Gastroesophageal sphincter (tissue), 4 donors: ENCODE measurements at places on chromosomes 12 and 14. TPM values are rescaled to one million over a fixed set of nuclear protein-coding genes. Genes with fewer than 3 reads are reported as not detected.
A peak's percentile ranks its signal among the peaks of the same experiment; 100 is the strongest.

IAPP gene
- not detected for total RNA-seq

DNAH10 gene
- not detected for total RNA-seq

COX8C gene
- total RNA-seq: not detected

DDX11 gene
- 6.9 TPM for total RNA-seq

NTF3 gene
- 0.87 TPM for total RNA-seq

HOXC6 gene
- not detected for total RNA-seq

STAB2 gene
- not detected for total RNA-seq

MYH6 gene
- total RNA-seq: not detected

PIWIL1 gene
- total RNA-seq: not detected

DNA sequence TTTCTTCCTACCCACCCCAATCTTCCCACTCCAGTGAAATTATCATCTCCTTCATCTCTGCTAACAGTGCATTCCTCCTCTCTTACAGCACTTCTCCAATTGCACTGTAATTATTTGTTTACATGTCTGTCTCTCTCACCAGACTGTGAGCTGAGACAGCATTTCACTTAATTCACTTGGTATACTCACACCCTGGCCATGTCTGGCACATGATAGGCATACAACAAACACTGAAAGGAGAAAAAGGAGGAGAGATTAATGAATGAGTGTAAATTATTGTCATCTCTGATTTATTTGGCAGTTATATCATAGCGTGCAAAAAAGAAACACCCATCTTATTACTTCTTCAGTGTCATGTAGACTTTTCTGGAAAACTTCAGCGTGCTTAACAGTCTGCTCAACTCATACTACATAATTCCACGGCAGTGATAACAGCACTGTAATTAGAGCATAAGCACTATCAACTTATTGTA lies 452.3 kb downstream of the ADAMTS20 start:
- no peak for ATAC-seq

DNA sequence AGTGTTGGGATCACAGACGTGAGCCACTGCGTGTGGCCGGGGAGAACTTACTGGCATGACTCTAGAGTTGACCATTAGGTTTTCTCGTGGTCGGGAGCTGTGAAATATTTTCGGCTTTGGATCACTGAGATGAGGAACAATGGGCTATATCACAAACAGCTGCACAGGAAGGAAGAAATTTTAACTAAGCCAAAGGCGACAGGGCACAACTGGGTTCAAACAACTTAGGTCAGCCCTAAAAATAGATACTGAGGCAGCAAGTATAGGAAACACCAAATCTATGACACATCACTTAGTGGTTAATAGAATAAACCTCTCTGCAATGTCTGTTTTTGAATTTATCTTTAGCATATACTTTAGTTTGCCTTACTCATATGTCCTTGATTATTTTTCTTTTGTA lies 162.9 kb downstream of the LRIG3 start:
- no peak for ATAC-seq

DNA sequence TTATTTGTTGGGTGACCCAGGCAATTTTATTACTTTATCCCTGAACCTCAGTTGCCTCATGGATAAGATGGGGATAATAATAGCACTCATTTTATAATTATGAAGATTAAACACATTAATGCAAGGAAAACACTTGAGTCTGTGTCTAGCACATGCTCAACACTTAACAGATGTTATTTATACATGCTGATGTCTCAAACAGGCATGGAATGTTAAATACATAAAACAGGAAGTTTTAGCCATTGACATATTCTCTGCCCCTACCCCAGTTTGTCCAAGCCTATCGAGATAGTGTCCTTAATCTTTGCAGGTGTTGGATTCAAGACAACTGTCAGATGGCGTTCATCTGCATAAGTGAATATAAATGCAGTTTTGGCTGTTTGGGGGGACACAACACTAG lies 109.8 kb downstream of the SCAF11 start:
- ATAC-seq: no peak

DNA sequence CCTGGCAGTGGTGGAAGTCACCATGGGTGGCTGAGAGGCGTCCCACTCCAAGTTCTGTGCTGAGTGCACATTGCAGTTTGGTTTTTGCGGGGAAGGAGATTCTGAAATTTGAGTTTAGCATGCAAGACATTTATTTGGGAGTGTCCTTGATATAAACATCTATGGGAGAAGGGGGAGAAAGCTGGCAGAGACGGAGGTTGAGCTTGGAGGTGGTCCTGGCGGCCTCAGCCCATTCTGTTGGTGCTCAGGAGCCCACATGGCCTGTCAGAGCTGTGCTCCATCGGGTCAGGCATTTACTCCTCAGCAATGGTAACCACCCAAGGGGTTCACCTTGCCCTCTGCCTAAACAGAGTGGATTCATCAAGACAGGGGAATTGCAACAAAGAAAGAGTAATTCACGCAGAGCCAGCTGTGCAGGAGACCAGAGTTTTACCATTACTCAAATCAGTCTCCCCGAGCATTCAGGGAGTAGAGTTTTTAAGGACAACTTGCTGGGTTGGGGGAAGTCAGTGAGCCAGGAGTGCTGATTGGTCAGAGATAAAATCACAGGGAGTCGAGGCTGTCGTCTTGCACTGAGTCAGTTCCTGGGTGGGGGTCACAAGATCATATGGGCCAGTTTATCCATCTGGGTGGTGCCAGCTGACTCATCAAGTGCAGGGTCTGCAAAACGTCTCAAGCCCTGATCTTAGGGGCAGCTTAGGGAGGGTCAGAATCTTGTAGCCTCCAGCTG lies 323.3 kb upstream of the TMEM132C start:
- no peak for ATAC-seq

GRCh38 chr14:94115058-94115591 lies 4.6 kb downstream of the IFI27 start:
- peak; percentile 54 for ATAC-seq

DNA sequence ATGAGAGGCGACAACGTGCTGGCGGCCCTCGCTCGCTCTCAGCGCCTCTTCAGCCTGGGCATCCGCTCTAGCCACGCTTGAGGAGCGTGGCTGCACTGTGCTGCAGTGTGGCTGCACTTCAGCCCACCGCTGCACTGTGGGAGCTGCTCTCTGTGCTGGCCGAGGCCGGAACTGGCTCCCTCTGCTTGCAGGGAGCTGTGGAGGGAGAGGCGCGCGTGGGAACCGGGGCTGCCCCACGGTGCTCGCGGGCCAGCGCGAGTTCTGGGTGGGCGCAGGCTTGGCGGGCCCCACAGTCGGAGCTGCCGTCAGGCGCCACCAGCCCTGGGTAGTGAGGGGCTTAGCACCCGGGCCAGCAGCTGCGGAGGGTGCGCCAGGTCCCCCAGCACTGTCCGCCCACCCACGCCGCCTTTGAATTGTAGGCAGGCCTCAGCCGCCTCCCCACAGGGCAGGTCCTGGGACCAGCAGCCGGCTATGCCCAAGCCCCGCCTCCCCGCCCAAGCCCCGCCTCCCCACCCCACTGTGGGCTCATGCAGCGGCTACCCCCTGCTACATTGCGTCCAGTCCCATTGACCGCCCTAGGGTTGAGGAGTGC lies 974.2 kb downstream of the FSCB start:
- ATAC-seq: peak; percentile 13

DNA sequence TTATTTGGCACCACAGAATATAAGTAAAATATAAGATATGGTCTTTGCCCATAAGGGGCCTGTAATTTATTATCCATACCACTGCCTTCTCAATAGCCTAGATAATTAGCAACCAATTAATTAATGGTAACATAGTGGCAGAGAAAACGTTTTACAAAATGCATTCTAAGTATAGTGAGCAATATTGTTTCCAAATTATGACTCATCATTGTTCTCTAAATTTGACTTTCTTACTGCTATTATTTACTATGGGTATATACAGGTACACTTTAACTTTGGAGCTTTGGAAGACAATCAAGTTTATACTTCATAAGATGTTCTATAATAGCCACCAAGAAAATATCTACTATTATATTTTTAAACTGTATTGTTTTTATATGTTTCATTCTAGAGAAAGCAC lies 26.7 kb downstream of the DCP1B start:
- no peak for ATAC-seq

- ATAC-seq: no peak
These were observed 4.6 kb downstream of the ZNF384 start for GRCh38 chr12:6684609-6685008.

DNA sequence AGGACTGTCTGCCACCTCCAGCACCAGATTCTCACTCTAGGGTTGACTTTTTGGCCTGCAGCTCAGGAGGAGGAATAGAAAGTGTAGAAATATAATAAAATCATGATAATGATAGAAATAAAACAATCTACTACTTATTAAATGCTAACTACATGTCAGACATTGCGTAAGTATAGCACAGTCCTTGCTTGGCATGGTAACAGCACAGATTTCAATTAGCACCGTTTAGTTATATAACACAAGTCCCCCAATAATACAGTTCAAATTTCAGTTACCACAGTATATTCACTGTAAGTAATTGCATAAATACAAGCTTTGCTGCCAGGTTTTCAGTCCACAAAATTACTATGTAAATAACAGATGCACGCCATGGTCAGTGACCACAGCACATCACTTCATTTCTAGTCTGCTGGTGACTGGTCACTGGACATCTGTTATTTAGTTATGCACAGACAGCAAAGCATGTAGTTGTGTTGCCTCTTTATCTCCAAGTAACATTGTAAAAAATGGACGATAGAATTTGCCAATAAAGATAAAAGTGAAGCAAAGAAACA lies 6.5 kb upstream of the GLT8D2 start:
- no peak for ATAC-seq

DNA sequence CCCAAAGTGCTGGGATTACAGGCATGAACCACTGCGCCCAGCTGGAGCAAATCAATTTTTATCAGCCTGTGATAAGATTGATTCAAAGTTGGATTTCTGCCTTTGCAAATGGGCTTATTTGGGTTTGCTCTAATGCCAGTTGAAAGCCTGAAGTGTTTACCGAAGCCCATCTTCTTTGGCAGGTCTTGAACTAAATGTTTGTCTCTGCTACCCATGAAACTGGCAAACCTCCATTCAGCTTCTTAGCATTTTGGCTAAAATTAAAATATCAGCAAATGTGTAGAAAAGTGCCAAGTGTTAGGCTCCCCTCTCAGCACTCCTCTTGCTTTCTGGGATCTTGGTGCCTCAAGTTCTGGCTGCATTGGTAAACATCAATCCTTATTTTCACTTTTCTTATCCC lies 61.5 kb downstream of the MGAT4C start:
- no peak for ATAC-seq

GRCh38 chr12:84117190-84117589 lies 795.4 kb downstream of the SLC6A15 start:
- ATAC-seq: no peak

GRCh38 chr12:47739979-47740378 lies 14.7 kb upstream of the ENDOU start:
- ATAC-seq: no peak

- no peak for ATAC-seq
These were observed 5.0 kb downstream of the USP30 start for GRCh38 chr12:109057376-109057775.

GRCh38 chr14:69260190-69260860 lies 367 bp downstream of the GALNT16 start:
- ATAC-seq: no peak

GRCh38 chr12:121015825-121016766 lies at the start of gene C12orf43:
C12orf43 (minus strand) TSS chr12:121016487; CDS start chr12:121016474, 13 bp downstream.
- peak; percentile 99 for ATAC-seq

GRCh38 chr12:118773956-118774723 lies 207.2 kb upstream of the SRRM4 start:
- ATAC-seq: no peak

DNA sequence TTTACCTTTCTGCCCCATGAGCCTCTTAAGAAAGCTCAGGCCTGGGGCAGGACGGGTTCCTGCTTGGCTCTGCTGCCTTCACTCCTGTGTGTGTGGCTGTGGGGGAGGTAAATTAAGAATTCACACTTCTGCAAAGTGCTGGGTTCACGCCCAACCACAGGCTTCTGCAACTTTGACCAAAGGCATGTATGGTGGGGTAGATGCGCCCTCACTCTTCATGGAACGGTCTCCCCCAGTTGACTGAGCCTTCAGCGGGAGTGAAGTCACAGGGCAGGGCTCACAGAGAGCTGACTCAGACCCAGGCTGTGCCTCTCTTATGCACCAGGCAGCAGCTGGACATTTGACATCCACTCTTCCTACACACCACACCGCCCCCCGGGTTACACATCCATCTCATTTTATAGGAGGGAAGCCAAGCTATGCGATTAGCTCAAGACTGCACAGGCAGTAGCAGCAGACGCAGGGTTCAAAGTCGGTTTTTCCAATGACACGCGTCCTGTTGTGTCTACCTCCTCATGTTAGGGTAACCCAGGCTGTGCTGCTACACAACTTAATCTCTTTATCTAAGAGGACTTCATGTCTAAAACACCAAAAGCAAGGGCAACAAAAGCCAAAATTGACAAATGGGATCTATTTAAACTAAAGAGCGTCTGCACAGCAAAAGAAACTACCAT lies 15.4 kb upstream of the BCL11B start:
- no peak for ATAC-seq

- ATAC-seq: peak; percentile 49
These were observed 668 bp downstream of the TRIP11 start for GRCh38 chr14:92039063-92039718.

- ATAC-seq: no peak
These were observed 28.2 kb upstream of the RPLP0 start for GRCh38 chr12:120229071-120229486.

GRCh38 chr12:114447274-114447716 lies 41.4 kb upstream of the TBX5 start:
- no peak for ATAC-seq

DNA sequence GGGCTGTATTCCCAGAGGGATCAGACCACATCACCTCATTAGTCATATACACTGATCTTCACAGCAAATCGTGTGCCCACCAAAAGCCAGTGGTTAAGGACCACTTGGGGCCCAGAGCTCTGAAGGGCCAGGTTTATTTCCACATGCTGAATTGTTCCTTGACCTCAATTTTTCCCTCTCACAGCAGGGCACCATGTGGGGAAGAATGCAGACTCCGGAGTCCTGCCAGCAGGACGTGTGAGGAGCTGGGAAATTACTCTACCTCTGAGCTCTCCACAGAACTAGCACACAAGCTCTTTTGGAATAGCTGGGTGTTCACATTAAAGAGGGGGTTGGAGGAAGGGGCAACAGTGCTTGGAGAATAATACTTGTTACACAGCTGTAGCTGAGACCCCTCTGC lies 57.6 kb upstream of the SEL1L start:
- no peak for ATAC-seq

GRCh38 chr12:89949457-89950195 lies 241.0 kb upstream of the ATP2B1 start:
- ATAC-seq: peak; percentile 74

DNA sequence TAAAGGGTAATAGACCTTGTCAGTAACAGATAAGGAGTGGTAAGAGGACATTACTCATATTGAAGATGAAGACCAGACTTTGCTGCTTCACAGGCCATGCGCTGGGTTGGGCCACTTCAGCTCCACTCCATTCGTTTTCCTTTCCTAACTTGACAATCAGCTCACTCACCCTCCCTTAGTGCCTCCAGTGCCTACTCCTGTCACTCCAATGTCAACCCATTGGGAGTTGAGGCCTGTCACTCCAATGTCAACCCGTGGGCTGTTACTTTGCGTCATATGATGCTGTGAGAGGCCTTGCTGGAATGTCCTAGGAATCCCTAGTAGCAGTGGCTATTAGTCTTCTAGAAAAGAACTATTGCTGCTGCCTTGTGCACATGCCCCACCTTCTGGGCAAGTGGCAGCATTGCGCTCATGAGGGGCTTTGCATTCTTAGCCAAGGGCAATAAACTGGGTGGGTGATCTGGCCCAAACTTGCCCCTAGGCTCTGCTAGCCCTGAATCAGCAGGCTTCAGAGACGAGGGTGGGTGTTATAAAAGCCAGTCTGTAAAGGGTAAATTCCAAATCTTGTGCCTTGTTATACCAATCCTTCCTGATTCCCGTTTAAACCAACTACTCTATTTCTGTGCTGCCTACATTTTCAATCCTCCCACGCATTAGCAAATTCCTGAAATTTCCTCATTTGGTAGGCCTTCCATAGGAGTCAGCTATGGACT lies 36.1 kb downstream of the BAZ2A start:
- ATAC-seq: peak; percentile 68
